Activated T-cell treated with anti-CD3 and anti-CD28 coated beads, Interleukin-2, amount 50 U/mL, for 72 hours (primary cell): ENCODE measurements at places on chromosomes 12 and 14. TPM values are rescaled to one million over a fixed set of nuclear protein-coding genes. Genes with fewer than 3 reads are reported as not detected.

DNA sequence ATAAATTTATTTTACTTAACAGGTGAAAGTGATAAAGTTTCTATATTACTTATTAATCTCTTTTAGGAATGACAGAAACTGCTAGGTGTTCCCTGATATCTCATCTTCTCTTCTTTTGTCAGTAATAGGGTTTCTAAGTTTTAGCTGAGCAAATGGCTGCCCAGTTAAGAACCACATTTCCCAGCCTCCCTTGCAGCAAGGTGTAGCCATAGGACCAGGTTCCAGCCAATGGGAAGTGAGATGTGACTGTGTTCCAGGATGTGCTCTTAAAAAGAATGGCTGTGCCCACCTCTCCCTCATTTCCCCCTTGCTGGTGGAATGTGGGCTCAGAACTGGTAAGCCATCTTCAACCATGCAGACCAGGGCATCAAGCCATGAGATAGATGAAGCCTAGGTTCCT, 165.6 kb downstream of the HELB start:
- no peaks in the 10 kb centered on the region for H3K4me1 ChIP-seq
- H3K4me3 ChIP-seq = no peak overlapping the region
- no peak for DNase-seq
- peaks cover 23% of the 10 kb centered on the region for H3K27me3 ChIP-seq
- no peak overlapping the region for H3K27ac ChIP-seq

DNA sequence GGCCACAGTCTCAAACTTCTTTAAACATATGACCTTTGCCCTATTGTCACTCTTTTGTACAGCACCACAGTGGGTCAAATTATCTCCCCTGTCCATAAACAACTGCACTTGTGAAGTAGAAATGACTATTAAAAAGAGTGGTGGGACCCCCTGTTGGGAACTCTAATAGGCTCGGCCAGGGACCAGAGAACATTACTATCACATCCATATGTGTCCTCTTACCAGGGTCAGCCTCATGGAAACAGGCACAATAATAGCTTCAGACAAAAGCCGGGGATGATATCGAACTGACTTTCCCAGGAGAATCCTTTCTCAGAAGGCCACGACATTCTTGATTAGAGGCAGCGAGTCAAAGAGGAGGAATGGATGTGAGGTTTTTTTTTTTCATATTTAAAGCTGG, 96.6 kb downstream of the NKX2-1 start:
- no peaks in the 10 kb centered on the region for H3K4me1 ChIP-seq
- no peak for DNase-seq
- no peak overlapping the region for H3K27ac ChIP-seq
- H3K4me3 ChIP-seq = no peak overlapping the region
- H3K36me3 ChIP-seq = no peaks in the 10 kb centered on the region

DNA sequence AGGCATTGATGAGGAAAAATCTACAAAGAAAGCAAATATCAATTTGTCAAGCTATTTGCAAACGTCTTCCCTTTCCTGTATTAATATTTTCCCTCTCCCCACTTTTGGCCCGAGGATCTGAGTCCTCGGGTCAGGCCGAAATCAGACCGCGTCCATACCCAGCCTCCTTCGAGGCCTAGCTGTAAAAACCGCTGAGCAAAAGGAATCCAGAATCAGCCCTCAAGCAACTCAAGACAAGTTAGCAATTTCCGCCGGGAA, 353 bp upstream of the MAPK1IP1L start:
- H3K4me1 ChIP-seq = peaks cover 41% of the 10 kb centered on the region
- H3K27ac ChIP-seq = peak overlapping the region; percentile 95
- H3K36me3 ChIP-seq = peaks cover 13% of the 10 kb centered on the region
- DNase-seq = no peak
- no peaks in the 10 kb centered on the region for H3K27me3 ChIP-seq

DNA sequence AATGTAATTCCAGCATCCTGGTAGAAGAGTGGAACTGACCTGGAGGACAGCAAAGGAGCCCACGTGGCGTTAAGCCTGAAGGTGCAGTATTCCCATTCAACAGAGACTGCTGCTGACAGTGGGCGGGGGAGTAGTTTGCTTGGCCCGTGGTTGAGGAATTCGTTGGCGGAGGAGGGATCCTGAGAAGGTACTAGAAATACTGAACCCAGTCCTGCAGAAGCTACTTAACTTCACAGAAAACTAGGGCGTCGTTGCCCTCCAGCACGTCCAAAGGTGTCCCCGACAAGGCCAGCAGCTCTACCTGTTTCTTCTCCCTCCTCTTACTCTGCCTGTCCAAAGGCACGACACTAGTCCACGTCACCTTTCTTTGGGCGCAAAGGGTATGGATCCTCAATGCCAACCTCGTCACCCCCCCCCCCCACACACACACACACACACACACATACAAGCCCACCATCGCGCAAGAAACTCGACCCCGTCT, 303 bp downstream of the PUS7L start:
- peak overlapping the region; percentile 64 for H3K27ac ChIP-seq
- no peak for DNase-seq
- H3K4me3 ChIP-seq = peak overlapping the region; percentile 92
- no peaks in the 10 kb centered on the region for H3K27me3 ChIP-seq
- peaks cover 18% of the 10 kb centered on the region for H3K36me3 ChIP-seq

- no peaks in the 10 kb centered on the region for H3K4me1 ChIP-seq
- peaks cover 6% of the 10 kb centered on the region for H3K36me3 ChIP-seq
- no peak overlapping the region for H3K4me3 ChIP-seq
- H3K27ac ChIP-seq = no peak overlapping the region
- no peaks in the 10 kb centered on the region for H3K27me3 ChIP-seq
- DNase-seq = no peak
Observed at GRCh38 chr12:124361074-124361970, 66.4 kb downstream of the RFLNA start.

Gene PLA2G1B
- not detected for total RNA-seq

DNA sequence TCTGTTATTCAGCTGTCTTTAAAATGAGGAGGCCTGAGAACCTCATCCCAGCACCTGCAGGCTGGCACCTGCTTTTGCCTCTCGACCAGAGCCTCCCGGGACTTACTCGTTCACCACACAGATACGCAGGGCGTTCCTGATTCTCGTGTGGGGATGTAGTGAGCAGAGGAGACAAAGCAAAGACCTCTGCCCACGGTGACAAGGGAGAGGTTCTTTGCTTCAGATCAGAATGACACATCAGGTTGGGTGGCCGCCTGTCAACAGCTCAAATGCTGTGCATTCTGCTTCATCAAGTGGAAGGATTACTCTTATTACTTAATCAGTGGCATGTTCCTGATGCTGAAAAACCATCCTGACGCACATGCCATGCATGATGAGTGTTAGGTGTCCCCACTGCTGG, 24.4 kb downstream of the DEGS2 start:
- no peak overlapping the region for H3K27ac ChIP-seq
- no peak for DNase-seq
- H3K27me3 ChIP-seq = no peaks in the 10 kb centered on the region
- H3K36me3 ChIP-seq = peaks cover 24% of the 10 kb centered on the region
- no peak overlapping the region for H3K4me3 ChIP-seq

GRCh38 chr14:34325493-34325892, 136.5 kb downstream of the SPTSSA start:
- no peaks in the 10 kb centered on the region for H3K4me1 ChIP-seq
- no peaks in the 10 kb centered on the region for H3K27me3 ChIP-seq
- no peak for DNase-seq
- H3K27ac ChIP-seq = no peak overlapping the region

GRCh38 chr14:97878206-97878605, 1081.0 kb downstream of the VRK1 start:
- no peak overlapping the region for H3K4me3 ChIP-seq
- no peak for DNase-seq
- peak overlapping the region; percentile 28 for H3K27ac ChIP-seq

DNA sequence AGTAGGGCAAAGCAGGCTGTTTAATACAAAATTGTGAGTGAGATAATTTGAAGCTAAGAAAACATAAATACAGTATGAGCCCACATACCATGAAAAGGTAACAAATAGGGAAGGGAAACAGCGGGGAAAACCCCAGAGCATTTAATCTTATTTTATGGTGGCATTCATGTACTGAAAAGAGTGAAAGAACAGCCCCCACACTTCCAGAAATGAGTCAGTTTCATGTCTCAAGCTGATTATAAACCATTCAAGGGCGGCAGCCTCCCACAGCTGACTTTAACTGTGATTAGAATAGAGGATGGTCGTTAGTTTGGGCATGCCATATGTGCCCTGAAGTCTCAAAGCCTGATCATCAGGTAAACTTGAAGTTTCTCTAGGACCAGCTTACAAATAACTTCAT, 64.5 kb downstream of the FOXG1 start:
- no peak overlapping the region for H3K27ac ChIP-seq
- H3K27me3 ChIP-seq = no peaks in the 10 kb centered on the region
- no peaks in the 10 kb centered on the region for H3K4me1 ChIP-seq
- no peak for DNase-seq

Gene FLRT2
- total RNA-seq = not detected

Gene BMP4
- not detected for total RNA-seq

Gene KIF5A
- 5.9 TPM for total RNA-seq

DNA sequence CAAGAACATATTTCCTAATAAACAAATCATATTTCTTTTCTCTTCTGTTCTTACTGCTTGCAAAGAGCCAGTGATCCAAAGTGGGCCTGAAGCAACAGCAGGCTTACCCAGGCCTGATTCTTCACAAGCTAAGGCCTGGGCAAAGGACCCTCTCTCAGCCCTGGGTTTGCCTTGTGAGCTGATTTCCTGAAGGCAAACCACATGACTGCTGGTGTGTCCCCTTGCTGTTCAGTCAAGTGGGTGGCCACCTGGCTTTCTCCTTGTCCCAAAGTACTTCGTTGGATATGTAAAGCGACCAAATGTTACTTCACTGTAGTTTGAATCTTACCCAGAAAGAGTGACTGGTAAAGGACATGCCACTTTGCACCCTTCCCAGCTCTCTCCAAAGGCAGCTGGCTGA, 392.9 kb downstream of the ZFP36L1 start:
- no peak overlapping the region for H3K27ac ChIP-seq
- no peaks in the 10 kb centered on the region for H3K27me3 ChIP-seq
- H3K4me3 ChIP-seq = no peak overlapping the region
- DNase-seq = no peak
- H3K4me1 ChIP-seq = peaks cover 14% of the 10 kb centered on the region
